ENCODE measurements at places on chromosomes 3 and 15.
A peak's percentile ranks its signal among the peaks of the same experiment; 100 is the strongest.

GRCh38 chr3:127967316-127967715 lies 52.3 kb downstream of the KBTBD12 start:
- DNase-seq: no peak

- DNase-seq: no peak
These were observed 140.9 kb downstream of the CHSY1 start for GRCh38 chr15:101110681-101111569.

GRCh38 chr3:187281191-187281714 lies 10.3 kb downstream of the MASP1 start:
- no peak for DNase-seq

GRCh38 chr15:96324192-96324895 lies 6.2 kb upstream of the NR2F2 start:
- no peak for DNase-seq

GRCh38 chr3:172848910-172849309 lies 98.4 kb downstream of the ECT2 start:
- DNase-seq: peak; percentile 22

- no peak for DNase-seq
These were observed 18.8 kb upstream of the SATB1 start for GRCh38 chr3:18443665-18444594.

GRCh38 chr3:72976281-72976741 lies 20.3 kb upstream of the PPP4R2 start:
- no peak for DNase-seq

- no peak for DNase-seq
These were observed 83.4 kb downstream of the RBPMS2 start for GRCh38 chr15:64691896-64692565.

DNA sequence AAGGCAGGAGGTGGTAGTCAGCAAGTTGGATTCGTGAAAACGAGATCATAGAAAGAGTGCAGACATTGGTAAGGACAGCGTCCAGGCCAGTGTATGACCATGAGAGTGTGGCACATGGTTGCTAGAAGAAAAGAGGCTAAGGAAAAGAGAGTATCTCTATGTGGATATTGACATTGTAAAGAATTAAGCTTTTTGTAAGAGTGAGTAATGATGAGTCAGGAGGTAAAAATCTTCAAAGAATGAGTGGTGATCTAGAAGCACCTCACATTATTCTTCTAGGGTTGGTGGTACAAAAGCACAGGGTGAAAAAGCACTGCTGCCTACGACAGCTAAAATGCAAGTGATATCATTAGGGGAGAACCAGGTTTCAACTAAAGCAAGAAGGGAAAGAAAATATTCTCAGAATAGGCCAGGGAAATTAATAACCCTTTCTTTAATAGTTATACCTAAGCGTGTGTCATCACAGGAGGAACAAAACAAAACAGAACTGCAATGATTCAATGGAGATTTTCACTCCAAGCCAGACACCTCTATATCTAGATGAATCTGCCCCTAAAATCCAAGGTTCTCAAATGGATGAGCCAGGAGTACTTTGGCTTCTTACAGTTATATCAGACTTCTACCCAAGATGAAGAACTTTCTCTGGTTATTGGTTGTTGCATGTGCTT lies 884.7 kb downstream of the NAALADL2 start:
- DNase-seq: no peak

GRCh38 chr3:52396011-52396906 lies 48.6 kb downstream of the SEMA3G start:
- no peak for DNase-seq

- DNase-seq: no peak
These were observed 214.9 kb upstream of the ARRDC4 start for GRCh38 chr15:97745481-97746071.

DNA sequence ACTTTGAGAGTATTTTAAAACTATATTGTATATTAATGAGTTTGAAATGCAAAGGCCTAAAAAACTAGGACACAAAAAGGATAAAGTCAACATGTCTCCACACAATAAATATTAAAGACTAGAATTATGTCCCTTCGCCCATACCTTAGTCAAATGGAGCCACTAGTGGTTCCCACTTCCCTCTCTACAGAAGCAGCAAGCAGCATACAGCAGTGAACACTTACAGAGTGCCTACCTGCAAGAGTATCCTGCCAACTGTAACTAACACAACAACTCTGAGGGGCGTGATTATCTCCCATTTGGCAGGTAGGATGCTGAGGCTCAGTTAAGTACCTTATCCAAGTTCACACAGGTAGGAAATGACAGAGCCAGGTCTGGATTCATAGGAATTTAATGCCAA lies 17.2 kb downstream of the DYNC1LI1 start:
- DNase-seq: no peak

- no peak for DNase-seq
These were observed 327.0 kb downstream of the FEZF2 start for GRCh38 chr3:62046326-62046725.

- DNase-seq: no peak
These were observed 47.4 kb upstream of the RAB6B start for GRCh38 chr3:133943031-133943535.

DNA sequence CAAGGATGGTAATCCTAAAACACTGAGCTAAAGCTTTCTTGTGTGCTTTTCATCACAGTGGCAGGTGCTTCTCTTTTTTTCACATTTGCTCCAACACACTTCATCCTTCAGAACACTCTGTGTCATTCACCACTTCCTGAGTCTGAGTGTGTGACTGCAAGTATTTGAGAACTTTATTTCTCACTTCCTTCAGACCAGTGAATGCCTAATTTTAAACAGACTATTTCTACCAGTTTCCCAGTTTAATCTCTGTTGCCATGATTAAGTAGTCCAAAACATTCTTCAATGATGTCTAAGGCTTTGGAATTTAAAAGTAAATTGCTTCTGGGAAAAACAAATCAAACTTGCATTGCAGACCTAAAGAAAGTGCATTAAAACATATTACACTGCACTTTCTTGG lies 541.2 kb downstream of the RBMS3 start:
- no peak for DNase-seq

- peak; percentile 36 for DNase-seq
These were observed 27.1 kb upstream of the TPRG1 start for GRCh38 chr3:189144645-189145044.

GRCh38 chr15:29103824-29104565 lies 165.6 kb downstream of the NSMCE3 start:
- no peak for DNase-seq

DNA sequence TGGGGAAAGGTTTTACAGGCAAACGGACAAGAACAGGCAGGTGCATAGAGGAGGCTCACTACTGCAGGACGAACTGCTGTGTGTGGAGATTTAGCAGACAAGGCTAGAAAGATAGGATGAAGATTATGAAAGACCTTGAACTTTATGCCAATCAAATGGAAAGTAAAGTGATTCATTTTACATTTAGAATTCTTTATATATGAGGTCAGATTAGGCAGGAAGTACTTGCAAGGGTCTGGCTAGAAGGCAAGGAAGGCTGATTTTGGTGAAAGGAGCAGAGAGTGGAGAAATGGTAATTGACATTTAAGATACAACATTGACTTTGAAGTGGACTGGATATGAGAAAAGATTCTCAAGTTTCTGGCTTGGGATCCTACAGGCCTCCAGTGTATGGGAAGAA lies 33.6 kb downstream of the PLSCR4 start:
- no peak for DNase-seq

- DNase-seq: no peak
These were observed 457.7 kb downstream of the EPHA3 start for GRCh38 chr3:89565098-89565497.

- no peak for DNase-seq
These were observed 604.3 kb downstream of the FGF12 start for GRCh38 chr3:192122832-192123594.

GRCh38 chr15:33526532-33526931 lies 215.8 kb downstream of the RYR3 start:
- DNase-seq: no peak

DNA sequence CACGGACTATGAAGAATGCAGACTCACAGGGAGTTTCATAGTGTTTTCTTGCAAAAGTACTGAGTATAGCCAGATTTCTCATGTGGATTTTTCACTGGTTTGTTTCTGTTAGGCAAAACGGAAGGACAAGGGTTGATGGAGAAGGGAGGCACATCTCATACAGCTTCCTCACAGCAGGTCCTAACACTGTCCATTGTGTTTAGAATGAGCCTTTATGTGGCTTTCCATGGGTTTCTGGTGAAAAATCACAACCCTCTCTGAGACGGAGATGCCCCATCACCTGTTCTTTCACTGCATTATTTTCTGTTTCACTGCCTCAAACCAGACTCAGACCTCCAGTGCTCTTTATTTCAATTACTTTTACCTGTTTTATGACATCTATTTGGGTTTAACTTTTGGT lies 25.0 kb upstream of the LIPC start:
- no peak for DNase-seq

DNA sequence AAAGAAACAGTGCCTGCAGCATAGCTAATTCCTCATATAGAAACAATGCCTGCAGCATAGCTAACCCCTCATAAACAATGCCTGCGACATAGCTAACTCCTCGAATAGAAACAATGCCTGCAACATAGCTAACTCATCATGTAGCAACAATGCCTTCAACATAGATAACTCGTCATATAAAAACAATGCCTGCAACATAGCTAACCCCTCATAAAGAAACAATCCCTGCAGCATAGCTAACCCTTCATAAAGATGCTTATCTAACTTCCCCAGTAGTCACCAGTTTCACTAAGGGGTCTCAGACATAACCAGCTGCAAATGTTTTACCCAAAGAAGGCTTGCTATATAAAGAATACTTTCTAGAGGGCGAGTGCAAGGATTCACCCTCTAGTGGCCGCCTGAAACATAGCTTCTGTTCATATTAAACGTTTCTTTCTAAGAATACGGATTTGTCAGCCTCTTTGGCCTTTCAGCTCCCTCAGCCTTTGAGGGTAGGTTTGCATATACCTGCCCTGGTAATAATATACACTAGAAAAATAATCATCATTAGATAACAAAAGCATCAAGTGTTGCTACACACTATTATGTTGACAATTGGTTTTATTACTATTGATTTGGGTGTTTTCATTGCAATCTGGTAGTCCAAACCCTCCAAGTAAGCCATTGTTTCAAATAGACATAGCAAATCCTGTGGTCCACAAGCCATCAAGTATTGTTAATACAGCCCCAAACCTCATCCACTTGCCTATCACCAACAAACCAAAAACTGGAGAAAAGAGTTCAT lies 44.4 kb upstream of the FAN1 start:
- no peak for DNase-seq

All from NCI-H2171 (cell line).